ENCODE measurements at places on chromosomes 2 and 18.

DNA sequence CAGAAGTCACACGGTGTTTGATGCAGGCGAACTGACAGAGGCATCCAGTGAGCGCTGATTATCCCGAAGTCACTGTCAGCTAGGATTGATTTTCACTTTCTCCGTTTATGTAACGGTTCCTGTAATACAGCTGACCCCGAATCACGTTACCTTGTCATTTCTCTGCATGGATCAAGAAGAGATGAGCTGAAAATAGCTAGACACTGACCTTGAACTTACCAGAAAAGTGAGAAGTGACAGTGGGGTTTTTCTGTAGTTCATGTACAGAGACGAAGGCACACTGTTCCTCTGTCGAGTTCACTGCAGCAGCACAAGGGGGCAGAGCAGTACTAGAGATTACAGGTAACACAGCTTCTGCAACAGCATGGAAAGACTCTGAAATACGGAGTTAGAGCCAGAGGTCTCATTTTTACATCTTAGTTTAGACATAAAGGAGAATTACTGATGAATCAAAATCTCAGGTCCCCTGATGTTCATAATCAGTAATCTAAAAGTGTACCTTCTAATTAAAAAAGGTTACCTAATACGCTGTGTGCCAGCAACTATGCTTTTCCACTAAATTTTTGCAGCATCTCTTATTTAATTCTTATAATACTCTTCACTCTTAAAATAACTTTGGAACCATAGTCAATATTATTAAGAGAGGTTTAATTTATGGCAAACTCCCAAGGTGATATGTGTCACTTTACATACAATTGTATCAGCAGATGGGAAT is 33.1 kb downstream of the ARHGAP15 start:
- DNase-seq: no peak

DNA sequence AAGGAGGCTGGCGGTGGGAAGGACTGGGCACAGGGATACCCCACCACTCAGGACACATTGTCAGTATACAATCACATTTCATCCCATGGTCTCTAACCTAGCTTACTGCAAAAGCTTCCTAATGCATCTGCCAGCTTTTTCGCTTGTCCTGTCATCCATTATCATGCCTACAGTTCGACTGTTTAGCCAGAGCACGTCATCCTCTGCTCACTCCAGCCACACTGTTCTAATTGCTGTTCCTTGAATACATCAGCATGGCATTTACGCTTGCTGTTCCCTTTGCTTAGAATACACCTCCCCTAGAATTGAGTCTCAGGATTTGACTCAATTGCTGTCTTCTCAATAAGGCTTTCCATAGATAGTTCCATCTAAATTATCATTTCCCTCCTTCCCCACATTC is 166.3 kb downstream of the CCDC148 start:
- no peak for DNase-seq

- peak; percentile 31 for DNase-seq
These were observed 319 bp upstream of the EN1 start for GRCh38 chr2:118847762-118848172.

- DNase-seq: no peak
These were observed 170.7 kb upstream of the SOX11 start for GRCh38 chr2:5521461-5521860.

- DNase-seq: no peak
These were observed 77.8 kb downstream of the RAPGEF4 start for GRCh38 chr2:172813314-172813888.

GRCh38 chr2:195686564-195686963 is 29.5 kb downstream of the SLC39A10 start:
- no peak for DNase-seq

DNA sequence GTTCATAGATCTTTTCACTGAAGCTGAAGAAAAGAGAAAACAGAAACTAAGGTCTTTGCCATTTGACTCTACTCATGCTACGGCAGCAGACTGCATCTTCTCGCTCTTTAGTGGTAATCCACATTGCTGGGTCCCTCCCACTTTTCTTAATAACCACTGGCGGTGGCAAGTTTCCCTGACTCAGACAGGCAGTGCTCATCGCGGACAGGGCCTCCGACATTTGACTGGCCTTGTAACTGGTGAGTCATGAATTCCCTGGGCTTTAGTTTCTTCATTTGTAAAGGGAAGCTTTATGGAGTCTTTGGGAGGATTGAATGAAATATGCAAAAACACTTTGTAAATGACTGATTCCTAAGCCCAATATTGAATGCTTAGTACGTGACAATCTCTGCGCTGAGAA is 238.2 kb upstream of the RBBP8 start:
- no peak for DNase-seq

GRCh38 chr18:10856132-10856531 is 293.2 kb downstream of the PIEZO2 start:
- no peak for DNase-seq

GRCh38 chr18:68992719-68993482 is 195.0 kb downstream of the CCDC102B start:
- no peak for DNase-seq

GRCh38 chr2:105309147-105309545 is 20.4 kb downstream of the TGFBRAP1 start:
- no peak for DNase-seq

GRCh38 chr18:29465526-29465925 is 1288.6 kb upstream of the CDH2 start:
- DNase-seq: no peak

DNA sequence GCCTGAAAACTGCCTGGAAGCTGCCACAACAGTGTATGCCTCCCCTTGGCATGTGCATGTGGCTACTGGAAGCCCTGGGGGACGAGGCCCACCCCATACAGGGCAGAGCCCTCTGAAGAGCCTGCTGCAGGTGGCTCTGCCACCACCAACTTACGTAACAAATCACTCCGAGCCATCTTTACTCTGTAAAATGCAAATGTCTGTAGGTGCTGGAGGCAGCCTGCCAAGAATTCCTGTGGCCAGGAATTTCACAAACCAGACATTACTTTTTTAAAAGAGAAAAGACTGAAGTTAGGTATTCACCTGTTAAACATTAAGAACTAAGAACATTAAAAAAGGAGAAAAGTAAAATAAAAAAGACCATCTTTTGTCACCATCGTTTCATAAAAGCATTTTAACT is 106.3 kb downstream of the GPR39 start:
- DNase-seq: no peak

DNA sequence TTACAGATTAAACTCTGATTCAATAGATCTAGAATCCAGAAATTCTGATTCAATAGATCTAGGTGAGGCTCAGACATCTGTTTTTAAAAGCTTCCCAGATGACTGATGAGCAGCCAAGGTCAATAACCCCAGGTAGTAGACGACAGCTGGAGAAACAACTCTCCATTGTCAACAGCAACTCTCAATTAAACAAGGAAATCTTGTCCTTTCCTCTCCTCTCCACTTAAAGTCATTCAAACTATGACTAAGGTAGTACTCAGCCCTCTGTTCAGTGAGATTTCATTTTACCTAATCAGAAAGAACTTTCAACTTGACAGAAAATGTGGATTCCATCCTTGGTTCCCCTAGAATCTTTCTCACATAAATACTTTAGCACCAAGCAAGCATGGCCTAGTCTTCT is 94.6 kb upstream of the SCG2 start:
- DNase-seq: no peak

GRCh38 chr18:46343931-46344372 is 239.8 kb downstream of the HAUS1 start:
- peak; percentile 34 for DNase-seq

DNA sequence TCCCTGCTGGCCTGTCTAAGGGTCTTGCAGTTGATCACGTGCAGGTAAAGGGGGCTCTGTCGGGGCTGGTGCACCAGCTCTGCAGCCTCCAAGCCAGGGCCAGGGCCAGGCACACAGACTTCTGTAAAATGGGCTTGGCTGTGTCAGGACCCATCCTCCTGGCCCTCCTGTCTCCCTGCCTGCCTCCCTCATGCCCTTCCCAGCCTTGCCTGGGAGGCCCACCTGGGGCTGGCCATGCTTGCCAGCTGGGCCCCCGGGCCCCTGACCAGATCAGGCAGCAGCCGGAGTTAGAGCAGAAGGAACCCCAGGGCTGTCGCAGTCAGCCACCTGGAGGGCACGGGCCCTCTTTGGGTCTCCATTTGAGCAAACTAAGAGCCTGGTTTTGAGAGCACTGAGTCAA is 2.0 kb downstream of the SLC66A3 start:
- no peak for DNase-seq

- no peak for DNase-seq
These were observed 69.6 kb upstream of the DNMT3A start for GRCh38 chr2:25411281-25411680.

GRCh38 chr18:45353530-45353929 is 261.7 kb upstream of the SLC14A2 start:
- no peak for DNase-seq

DNA sequence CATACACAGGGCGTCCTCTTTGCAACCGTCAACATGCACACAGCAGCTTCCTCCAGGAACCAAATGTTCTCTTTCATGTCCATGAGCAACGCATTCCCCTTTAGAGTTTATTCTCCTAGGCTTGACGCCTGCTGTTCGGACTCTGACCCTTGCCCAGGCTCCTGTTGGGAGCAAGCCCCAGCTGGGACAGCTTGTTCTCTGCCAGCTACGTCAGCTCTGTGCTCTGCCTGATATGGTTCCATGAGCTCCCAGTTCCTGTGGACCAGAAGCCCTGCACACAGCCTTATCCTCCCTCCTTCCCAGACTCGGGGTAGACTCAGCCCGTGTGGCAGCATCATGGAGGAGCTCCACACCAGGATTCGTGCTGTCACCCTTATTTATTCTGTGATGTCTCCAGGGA is 253.1 kb upstream of the PXDN start:
- no peak for DNase-seq

DNA sequence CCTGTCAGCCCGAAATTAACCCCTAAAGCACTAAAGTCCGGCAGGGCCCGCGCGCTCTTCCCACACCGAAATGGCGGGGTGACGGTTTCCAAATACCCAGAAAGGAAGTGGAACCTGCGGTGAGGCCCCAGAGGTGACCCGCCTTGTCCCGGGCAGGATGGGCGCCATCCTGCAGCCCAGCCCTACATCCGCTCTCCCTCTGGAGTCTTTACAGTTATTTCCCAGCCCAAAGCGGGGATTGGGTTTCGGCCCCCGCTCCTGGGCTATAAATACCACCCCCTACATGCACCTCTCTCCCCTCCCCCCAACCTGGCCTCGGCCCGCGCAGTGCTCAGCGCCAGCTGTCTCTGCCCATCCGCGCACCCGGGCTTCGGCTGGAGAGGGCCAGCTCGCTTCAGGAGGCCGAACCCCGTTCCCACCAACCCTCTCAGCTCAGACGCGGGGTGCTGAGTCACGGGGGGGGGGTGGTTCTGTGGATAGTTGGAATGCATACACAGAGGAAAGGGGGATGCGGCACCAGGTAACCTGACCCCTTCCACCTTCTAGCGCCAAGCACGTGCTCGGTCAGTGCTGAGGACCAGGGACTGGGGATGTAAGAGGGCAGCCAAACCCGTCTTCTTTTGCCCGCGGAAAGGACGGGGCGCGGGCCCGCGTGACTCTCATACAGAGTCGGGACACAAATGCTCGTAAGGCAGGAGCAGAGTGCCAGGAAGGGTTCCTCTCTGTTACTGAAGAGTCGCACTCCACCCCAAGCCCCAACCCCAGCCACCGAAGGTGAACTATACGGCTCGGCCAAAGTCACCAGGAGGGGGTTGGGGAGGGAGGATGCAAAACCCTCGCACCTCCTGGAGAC is at the start of gene TUBA4B:
TSS of gene TUBA4B (plus strand) at position 344 of the 853 bp plus-strand sequence. CDS start at position 509, 165 bp downstream.
- DNase-seq: peak; percentile 56

GRCh38 chr2:103789381-103790095 is 1027.7 kb downstream of the TMEM182 start:
- DNase-seq: no peak

GRCh38 chr2:60634438-60634837 is 81.0 kb upstream of the BCL11A start:
- no peak for DNase-seq

DNA sequence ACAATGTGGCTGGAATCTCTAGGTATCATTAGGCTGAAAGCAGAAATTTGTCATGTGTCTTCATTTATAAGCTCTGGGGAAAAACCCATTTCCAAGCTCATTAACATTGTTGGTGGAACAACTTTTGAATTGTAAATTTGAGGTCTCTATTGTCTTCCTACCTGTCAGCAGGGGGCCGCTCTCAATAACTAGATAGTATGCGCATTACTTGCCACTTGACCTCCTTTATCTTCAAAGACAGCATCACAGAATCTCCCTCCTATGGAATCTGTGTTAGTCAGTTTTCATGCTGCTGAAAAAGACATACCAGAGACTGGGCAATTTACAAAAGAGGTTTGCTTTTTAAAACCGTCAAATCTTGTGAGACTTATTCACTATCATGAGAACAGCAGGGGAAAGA is 223.1 kb downstream of the CALCRL start:
- DNase-seq: no peak

- DNase-seq: no peak
These were observed 1.9 kb upstream of the ESPNL start for GRCh38 chr2:238097988-238098871.

GRCh38 chr2:176490061-176490861 is 221.0 kb downstream of the MTX2 start:
- peak; percentile 88 for DNase-seq

- DNase-seq: no peak
These were observed 327.7 kb upstream of the SLC14A2 start for GRCh38 chr18:45287531-45287930.

DNA sequence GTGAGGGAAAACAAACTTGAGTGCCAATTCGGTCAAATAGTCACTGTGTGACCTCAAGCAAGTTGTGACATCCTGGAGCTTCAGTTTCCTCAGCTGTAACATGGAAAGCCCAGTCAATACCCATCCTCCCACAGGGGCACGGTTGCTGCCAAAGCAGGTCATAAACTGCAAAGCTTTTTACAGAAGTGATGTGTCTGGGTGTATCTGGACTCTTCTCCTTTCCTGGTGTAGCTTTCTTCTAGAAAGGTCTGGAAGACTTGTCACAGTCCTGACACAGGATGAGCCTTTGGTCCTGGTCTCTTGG is 4.2 kb upstream of the AFF3 start:
- DNase-seq: no peak

DNA sequence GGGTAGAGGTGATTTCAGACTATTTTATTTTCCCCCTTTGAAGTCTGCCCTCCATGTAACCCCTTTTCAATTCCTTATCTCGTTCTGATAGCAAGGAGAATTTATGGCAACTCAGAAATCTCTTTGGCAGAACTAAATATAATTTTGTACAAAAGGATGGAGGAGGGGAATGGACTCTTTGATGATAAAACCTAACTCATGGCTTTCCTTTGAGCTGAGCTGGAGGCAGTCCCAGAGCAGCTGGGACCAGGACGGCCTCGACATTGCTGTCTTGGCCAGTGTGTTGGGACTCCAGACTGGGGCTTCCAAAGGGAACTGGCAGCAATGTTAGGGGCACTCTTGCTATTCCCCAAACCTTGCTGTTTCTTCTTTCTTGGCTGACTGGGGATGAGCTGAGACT is 47.7 kb downstream of the PAX8 start:
- no peak for DNase-seq

GRCh38 chr2:196745711-196746110 is 53.8 kb downstream of the GTF3C3 start:
- no peak for DNase-seq

DNA sequence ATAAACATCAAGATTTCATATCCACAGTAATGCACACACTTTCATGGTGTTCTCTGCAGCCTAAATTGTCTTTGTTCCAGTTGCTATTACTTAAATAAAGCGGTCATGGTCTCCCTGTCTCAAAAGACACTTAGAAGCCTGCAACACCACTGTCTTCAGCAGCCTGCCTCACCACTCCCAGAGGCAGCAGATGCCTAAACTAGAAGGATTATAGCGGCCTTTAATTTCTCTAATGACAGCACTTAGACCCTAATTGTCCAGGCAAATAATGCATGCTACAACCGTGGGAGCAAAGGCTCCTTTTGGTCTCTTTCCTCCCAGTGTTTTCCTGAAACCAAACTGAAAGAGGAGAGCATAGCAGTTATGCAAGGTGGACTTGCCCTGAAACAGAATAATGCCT is 248.8 kb upstream of the SLC39A10 start:
- no peak for DNase-seq

Data from right kidney (tissue), 9 donors.